ENCODE measurements at places on chromosomes 11 and 22. TPM values are rescaled to one million over a fixed set of nuclear protein-coding genes. Genes with fewer than 3 reads are reported as not detected.

The OR8K1 gene
- not detected for total RNA-seq

DNA sequence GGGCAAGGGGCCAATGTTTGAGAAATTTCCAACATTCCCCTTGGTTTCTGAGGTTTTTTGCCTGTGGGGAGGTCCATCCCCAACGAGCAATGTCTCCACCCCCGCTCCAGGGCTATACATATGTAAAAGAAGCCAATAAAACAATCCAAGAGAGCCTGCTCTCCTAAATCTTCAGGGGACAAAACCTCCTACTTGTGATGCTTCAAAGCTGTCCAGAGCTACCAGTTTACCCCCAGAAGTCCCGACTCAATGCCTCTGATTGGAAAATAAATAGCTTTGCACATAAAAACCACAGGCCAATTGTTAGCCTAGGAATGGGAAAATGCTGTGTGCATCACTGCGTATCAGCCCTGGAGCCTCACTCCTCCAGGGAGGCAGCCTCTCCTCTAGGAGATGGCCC, 66.0 kb upstream of the PAX6 start:
- DNase-seq = no peak

- no peak for DNase-seq
Observed at GRCh38 chr22:23519442-23520157, 60.5 kb downstream of the IGLL1 start.

- DNase-seq = peak; percentile 90
Observed at GRCh38 chr11:78045851-78046485, 17.7 kb upstream of the THRSP start.

DNA sequence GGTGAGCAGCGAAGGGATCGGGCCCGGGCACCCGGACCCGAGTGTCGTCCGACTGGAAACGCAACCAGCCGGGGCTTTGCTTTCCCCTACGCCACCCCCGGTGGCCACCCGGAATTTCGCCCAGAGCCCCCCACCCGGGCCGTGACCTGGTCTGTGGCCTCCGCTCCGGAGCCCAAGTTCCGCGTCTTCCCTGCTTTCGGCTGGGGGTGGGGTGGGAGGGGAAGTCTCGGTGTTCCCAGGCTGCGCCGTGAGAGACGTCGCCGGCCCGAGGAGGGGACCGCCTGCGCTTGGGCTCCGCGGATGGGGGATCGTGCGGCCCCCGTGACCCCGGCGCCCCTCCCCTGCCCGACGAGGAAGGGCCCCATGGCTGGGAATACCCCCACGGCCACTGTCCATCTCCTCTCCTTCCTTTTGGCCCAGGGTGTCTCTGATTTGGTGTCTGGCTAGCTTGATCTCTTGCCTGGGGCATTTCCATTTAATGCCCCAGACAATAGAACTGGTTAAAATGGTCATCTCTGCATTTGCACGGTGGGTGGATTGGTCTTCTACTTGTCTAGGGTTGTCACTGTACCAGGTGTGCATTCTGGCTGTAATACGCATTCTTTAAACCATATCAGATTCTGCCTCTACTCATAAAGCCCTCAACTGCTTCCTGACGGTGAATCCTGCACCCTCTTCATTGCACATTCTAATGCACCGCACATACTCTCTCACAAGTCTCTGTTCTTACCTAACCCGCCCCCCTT, 789 bp downstream of the SIK2 start:
- no peak for DNase-seq

The TMEM41B gene
- total RNA-seq = 41.1 TPM

The GGTLC2 gene
- not detected for total RNA-seq

DNA sequence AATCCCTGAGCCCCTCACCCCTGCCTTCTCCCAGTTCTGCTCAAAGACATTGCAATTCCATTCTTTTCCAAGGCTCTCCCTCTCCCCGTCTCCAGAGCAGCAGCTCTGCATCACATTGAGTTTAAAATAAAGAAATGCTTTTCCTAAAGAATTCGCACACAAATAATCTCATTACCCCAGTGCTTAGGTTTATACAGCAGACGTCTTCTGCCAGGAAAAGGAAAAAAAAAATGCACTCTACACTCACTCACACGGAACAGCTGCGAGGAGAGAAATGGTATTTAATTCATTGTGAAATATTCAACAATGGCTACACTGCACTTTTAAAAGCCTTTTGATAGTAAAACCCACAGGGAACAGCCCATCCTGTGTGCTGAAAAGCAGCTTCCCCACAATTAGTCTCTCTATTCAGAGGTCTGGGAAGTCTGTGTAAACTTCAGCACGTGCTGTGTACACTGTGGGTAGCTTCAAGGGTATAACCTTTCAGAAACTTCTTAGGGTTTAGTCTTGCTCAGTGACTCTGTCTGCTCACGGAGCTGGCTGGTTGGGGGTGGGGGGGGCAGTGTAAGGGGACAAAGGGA, 42.8 kb downstream of the ETS1 start:
- DNase-seq = no peak

DNA sequence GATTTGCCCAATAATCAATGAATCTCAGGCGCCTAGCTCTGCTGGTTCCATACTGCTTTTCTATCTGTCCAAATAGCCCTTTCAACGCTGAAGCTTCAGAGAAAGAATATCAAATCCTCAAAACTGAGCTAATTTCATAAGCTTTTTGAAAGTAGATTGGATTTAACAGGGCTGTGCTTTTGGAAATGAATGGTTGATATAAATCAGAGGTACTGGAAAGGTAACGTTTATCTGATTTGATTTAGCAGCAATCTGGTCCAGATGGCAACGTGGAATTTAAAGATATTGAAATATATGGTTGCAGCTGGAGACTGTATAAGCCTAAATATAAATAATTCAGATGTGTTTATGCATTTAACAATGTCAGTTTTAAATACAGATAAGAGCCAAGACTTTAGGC, 229.5 kb upstream of the MPPED2 start:
- no peak for DNase-seq

DNA sequence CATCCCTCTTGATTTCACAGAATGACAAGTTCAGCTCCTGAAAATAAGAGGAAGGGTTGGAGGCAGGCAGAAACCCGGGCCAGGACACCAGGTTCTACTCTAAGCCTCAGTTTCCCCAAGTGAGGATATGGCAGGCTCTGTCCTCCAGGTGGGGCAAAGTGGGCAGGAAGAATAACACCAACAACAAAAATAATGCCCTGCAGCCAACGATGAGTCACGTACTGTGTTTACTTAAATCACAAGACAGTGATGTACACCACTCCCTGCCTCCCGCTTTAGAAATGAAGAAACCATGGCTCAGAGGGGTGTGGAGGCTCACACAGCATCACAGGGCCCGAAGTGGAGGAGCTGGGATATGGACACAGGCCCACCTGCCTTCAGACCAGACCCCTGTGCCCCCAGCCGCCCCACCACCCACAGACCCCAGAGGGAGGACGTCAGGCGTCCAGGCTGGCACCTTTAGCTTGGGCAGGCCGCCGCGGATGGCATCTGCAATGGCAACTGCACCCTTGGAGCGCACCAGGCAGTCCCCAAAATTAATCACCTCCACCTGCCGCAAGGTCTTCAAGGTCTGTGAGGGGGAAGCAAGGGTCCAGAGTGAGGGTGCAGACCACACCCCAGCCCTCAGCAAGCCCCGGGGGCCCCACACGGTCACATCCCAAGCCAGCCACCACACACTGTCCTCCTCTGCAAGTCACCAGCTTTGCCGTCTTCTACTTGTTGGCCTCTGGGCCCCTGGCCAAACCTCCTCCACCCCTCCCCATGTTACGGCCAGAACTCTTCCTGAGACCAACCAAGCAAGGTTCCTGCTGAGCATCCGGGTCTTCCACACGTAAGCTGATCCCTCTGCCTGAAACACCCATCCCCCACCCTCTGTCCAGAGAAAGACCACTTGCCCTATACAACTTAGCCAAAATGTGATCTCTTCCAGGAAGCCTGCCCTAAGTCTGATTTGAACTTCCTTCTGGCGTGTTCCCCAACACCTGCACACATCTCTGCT, 15.8 kb upstream of the CHADL start:
- no peak for DNase-seq

The PDGFD gene
- 19.6 TPM for total RNA-seq

- no peak for DNase-seq
Observed at GRCh38 chr11:14336507-14337503, 22.2 kb downstream of the RRAS2 start.

The ACRV1 gene
- total RNA-seq = not detected

The OR51B5 gene
- 1.4 TPM for total RNA-seq

The TLCD5 gene
- 13.1 TPM for total RNA-seq

The SCUBE1 gene
- total RNA-seq = 140 TPM

The GUCY1A2 gene
- total RNA-seq = 12.4 TPM

- no peak for DNase-seq
Observed at GRCh38 chr22:21791635-21792625, 56.3 kb upstream of the YPEL1 start.

The VPREB1 gene
- not detected for total RNA-seq

The KLHL35 gene
- 3.6 TPM for total RNA-seq

GRCh38 chr22:26618455-26618854, 628 bp upstream of the CRYBB1 start:
- DNase-seq = no peak

- no peak for DNase-seq
Observed at GRCh38 chr11:31809541-31809856, 1.6 kb downstream of the PAX6 start.

DNA sequence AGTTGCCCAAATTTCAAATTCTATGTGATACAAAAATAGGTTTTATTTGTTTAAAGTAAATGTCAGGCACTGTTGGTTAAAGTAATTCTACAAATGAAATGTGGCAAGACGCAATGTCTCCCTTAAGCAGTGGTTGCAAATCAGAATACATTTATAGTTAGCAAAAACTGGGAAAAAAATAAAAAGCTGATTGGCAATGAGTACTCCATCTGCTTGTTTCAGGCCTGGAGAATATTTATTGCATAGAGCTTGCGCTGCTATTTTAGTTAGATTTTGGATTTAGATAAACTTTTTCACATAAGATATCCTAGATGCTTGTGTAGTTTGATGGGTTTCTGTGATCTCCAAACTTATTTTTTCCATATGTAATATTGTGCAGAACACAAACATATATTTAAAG, 224.0 kb upstream of the MPPED2 start:
- DNase-seq = no peak

GRCh38 chr11:34155057-34155756, 49.8 kb downstream of the NAT10 start:
- no peak for DNase-seq

- DNase-seq = no peak
Observed at GRCh38 chr11:5618807-5619206, 6.0 kb upstream of the TRIM34 start.

GRCh38 chr22:27381960-27382742, 419.4 kb downstream of the MN1 start:
- DNase-seq = no peak

- DNase-seq = no peak
Observed at GRCh38 chr22:27223317-27224177, 566.2 kb downstream of the MIAT start.

GRCh38 chr11:128660947-128661346, 32.9 kb upstream of the FLI1 start:
- DNase-seq = no peak

The TEX12 gene
- total RNA-seq = 0.58 TPM

DNA sequence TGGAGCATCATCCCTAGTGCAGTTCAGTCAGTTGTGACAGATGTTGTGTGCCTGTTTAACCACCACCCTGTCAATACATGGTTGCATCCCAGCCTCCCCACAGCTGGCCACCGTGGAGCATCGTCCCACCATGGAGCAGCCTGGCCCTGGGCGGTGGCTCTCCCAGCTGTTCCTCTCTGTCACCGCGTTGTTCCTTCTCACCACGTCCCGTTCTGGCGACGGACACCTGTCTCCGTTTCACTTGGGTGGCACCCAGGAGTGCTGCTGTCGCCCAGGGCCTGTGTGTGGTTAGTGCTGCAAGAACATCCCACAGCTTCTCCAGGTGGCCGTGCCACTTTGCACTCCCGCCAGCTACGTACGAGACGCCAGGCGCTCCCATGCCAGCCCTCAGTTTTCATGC, 26.5 kb downstream of the MUC6 start:
- DNase-seq = no peak

GRCh38 chr11:118000067-118000849, 14.1 kb downstream of the IL10RA start:
- DNase-seq = no peak

The CYB5R2 gene
- 96.4 TPM for total RNA-seq

- DNase-seq = no peak
Observed at GRCh38 chr22:20058989-20059770, 20.9 kb upstream of the DGCR8 start.

DNA sequence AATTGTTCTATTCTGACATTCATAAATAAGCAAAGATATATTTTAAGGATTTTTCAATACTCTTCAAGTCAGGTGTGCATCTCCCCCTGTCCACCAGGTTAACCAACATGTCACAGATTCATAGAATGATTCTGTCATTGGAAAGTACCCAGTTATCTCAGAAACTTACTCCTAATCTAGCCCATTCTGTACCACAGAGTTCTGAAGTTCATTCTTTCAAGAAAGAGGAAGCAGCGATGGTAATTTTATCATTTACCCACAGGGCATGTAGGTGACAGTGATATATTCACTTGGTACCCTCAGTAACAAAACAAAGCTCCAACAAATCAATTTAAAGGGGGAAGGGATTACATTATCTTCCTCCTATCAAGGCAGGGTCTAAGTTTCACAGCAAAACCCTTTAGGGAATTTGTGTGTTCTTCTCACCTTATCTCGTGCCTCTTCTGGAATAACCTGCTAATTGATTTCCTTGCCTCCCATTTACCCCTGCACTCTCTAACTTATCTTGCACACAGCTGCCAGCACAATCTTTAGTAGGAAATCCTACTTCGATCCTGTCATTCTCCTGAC, 19.0 kb upstream of the MPPED2 start:
- no peak for DNase-seq

DNA sequence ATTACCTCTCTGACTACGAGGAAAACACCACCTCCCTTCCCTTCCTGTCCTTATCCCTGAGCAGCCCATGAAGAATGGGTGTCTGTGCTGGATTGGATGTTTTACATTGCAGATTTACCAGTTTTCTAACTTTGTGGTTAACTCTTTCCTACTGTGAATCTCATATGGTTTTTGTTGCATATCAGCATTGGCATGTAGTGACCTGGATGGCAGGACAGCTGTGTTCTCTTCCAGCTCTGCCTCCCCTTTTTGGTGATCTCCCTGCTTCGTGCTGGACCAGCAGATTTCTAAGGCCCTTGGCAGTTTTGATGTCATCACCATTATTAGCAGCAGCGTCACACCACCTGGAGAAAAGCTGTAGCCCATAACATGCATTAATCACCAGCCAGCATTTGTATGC, 26.7 kb downstream of the OR6Q1 start:
- DNase-seq = no peak

GRCh38 chr11:68734111-68734510, 17.2 kb downstream of the TESMIN start:
- no peak for DNase-seq

The RBMXL2 gene
- total RNA-seq = 0.22 TPM

GRCh38 chr11:56876621-56877275, 112.0 kb upstream of the OR5AK2 start:
- DNase-seq = no peak

The MS4A4E gene
- 7.1 TPM for total RNA-seq

GRCh38 chr11:1335811-1336761, 26.7 kb upstream of the TOLLIP start:
- peak; percentile 82 for DNase-seq

GRCh38 chr22:26847046-26847445, 189.7 kb downstream of the MIAT start:
- no peak for DNase-seq

The LIF gene
- 3.2 TPM for total RNA-seq
